Substantia nigra (tissue), 51 donors: ENCODE measurements at places on chromosomes 6 and 20.

GRCh38 chr20:48489046-48489463, 338.7 kb downstream of the PREX1 start:
- DNase-seq: no peak

GRCh38 chr20:45890077-45890984, 677 bp downstream of the NEURL2 start:
- peak; percentile 34 for DNase-seq

DNA sequence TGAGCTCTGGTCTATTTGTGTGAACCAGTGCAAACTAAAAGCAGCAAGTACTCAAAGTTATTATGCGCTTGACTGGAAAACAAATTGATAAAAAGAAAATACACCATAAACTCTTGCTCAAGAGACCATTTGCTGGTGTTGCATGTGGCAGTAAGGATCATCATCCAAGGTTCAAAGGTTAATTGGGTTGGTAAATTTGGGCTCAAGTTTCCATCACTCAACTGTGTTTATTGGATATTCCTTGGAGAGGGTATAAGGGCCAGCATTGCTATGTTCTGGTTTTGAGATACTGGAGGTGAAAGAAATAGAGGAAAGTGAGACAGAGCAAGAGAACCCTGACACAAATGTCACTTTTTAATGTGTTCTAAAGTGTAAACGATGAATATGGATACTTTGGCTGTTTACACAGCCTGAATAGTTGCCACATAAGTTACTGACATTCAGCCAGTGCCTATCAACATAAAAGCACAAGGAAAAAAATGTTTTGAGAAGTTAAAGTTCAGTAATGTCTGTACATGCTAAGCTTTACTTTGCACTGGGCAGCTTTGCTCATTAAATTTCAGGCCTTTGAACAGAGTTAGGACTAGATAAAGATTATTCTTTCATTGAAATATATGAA, 736.1 kb downstream of the HDGFL1 start:
- no peak for DNase-seq

GRCh38 chr6:41079080-41079479, 6.3 kb downstream of the NFYA start:
- DNase-seq: no peak

DNA sequence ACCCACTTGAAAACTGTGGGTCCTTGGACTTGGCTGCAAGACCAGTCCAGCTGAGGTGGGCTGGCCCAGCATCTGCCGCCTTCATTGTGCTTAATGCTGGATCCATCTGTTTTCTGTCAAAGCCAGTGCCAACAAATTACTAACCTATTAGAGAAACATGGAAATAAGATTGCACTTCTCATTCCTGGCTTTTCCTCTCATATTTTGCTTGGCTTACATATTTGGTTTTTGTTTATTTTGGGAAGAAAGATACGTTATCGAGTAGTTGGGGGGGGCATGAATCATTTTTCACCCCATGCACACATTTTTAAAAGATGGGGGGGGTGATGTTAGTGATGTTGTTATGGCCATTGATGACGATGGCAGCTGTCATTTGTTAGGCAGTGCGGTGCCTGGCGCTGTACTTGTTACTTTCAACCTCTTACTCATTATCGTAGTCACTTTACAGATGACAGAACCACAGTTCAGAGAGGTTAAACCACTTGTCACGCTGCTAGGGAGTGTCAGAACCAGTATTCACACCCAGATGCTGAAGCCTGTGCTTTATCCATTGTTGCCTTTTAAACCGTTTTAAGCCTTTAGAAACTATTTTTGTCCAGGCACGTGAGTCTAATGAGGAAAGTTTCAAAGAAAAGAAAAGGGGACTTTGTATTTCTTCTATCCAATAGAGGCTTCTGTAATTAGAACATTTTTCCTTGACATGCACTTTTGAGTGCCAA, 180.0 kb downstream of the TMEM242 start:
- no peak for DNase-seq

DNA sequence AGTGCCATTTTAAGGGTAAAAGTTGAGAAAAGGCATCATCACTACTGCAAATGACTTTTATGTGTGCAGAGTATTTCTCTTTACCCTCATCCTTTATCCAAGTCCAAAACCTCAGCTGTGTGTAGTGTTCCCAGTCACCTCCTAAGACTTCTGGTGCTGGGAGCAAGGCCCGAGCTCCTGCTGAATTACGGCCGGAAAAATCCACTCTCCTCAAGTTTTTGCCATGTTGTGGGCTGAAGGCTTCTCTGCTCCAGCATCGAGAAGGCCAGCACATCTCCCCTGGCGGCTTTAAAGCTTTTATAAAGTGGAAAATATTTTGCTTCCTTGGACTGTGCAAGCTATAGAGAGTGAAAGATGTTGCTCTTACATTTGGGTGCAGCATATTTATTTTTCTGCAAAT, 153.2 kb upstream of the THBS2 start:
- DNase-seq: no peak

DNA sequence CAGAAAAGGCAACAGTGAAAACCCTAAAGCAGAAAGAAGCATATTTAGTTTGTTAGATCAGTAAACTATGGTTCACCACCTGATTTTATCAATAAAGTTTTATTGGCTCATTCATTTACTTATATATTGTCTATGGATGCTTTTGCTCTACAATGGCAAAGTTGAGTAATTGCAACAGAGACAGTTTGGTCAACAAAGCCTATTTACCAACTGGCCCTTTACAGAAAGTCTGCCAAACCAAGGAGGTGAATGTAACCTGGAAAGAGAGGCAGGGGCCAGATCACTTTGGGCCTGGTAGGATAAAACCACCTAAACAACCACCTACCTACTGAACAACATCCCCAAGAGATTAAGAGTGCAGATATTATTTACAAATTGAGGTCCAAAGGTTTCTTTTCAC, 19.4 kb downstream of the SAYSD1 start:
- DNase-seq: no peak

GRCh38 chr6:85580118-85580877, 13.4 kb downstream of the SNX14 start:
- DNase-seq: no peak
